ENCODE measurements at places on chromosomes 11 and 22.

- no peak for DNase-seq
Measured at GRCh38 chr11:26762089-26762488, 40.2 kb upstream of the SLC5A12 start.

- DNase-seq, result no peak
Measured at GRCh38 chr22:50684501-50684900, 11.9 kb downstream of the SHANK3 start.

DNA sequence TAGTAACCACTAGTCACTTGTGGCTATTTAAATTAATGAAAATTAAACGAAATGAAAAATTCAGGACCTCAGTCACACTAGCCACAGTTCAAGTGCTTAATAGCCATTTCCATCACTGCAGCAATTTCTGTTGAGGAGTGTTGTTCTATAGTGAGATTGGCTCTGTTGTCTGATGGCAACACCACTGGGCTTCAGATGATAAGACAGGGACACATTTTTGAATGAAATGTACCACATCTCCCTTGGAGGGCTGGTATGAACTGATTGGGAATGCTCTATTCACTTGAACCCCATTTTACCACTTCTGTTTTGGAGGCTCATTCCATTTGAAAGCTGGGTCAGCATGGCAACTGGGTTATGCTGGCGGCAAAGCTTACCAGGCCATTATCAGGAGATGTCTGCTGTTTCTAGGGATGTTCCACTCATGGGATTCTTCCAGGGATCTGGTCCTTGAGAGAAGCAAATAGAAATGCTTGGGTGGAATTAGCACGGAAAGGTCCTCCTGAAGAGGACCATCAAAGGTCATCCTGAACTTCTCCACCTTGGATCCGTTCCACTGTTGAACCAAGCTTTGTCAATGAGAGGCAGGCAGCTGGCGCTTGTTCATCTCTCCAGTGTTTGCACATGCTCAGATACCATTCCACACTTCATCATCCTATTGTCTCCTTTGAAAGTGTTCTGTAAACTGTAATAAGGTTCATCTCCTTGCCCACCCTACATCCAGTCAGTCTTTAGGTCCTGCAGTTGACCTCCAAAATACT, 7.6 kb downstream of the AMOTL1 start:
- no peak for DNase-seq

DNA sequence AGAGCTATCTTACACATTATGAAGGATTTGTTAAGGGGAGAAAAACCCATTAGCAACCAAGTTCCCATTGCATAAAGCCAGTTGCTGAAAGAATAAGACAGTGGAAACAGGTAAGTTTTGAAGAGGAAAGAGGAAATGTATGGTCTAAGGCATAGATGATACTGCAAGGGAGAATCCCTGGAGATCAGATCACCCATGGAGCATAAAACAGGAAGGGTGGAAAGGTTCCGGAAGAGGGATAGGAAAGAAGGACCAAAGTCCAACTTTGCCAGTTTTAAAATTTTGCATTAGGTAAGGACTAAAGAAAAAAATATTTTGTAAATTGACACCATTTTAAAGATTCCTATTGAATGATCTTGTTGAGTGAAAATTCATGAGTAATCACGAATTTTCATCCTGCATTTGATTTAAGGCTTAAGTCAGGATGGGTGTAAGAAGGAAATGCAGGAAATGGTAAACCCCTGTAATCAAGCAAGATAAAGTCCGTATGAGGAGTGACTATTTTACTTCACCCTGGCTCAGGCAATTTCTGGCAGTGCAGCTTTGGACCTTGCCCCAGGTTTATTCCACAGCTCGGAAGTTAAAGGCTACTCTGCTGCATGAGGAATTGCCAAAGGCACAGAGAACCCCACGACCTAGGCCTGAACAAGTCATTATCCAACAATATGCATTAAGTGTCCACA, 70.9 kb downstream of the CCDC34 start:
- DNase-seq, result no peak

GRCh38 chr11:61550665-61551227, 30.1 kb downstream of the SYT7 start:
- DNase-seq, result no peak

GRCh38 chr11:13045734-13046133, 36.6 kb downstream of the RASSF10 start:
- DNase-seq, result no peak

DNA sequence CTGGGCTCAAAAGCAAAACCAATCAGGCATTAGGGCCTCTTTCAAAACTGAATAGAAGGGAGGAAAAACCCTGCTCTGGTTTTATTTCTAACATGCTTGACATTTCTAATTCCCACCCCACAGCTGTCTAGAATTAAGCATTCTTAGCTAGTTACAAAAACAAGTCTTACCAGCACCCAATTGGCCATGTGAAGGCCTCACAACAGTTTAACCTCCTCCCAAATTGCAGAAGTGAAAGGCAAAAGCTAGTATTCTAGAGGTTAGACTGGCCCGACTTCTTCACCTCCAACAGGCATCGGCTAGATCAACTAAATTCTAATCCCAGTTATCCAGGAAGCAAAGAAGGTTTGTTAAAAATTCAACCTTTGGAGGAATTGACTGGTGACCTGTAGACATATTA, 6.5 kb downstream of the SF1 start:
- no peak for DNase-seq

GRCh38 chr11:97862021-97862420, 1158.7 kb upstream of the CNTN5 start:
- DNase-seq, result no peak

- no peak for DNase-seq
Measured at GRCh38 chr22:36027935-36028645, 534 bp downstream of the RBFOX2 start.

DNA sequence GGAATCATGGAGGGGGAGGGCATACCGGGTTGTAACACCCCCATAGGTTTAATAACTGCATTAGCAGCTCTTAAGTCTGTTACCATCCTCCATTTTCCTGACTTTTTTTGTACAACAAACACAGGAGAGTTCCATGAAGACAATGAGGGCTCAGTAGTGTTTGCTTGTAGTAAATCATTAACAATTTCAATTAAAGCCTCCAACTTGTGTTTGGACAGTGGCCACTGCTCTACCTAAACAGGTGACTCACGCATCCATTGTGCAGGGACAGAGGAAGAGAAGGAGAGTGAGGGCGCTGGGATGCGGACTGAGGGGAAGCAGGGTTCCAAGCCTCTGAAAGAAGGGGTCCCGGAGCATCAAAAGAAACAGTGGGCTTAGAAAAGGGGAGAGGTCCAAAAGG, 21.3 kb upstream of the MTNR1B start:
- no peak for DNase-seq

DNA sequence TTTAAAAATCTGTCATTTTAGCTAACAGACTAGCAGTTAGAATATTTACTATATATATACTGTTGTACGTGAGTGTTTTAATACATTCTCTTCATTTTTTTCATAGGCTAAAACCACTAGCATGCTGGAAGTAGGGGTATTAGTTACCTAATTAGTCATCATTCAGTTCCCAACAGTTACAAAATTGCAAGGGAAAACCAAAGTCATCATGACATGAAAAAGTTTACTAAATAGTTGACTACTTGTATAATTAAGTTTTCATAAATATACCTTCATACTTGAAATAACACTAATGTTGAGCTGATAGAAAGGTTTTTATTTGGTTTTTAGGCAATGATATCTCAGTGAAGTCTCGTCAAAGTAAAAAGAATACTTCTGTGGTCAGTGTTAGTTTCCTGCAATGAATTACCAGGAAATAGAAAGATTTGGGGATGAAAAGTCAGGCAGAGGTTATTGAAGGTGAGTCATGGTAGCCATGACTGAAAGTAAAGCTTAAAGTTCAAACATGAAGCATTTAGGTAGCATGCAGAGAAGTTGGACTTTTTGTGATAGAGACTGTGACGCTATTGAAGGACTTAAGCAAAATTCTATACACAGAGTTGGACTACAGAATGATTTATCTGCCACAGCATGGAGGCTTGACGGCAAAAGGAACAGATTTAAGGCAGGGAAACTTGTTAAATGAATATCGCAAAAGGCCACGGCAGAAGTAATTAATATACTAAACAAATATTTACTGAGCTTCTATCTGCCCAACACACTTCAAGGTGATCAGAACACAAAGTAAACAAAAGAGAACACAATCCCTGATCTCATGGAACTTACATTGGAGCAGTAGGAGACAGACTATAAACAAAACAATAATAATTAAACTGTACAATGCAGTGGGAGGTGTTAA, 828.1 kb upstream of the FAT3 start:
- DNase-seq, result no peak

DNA sequence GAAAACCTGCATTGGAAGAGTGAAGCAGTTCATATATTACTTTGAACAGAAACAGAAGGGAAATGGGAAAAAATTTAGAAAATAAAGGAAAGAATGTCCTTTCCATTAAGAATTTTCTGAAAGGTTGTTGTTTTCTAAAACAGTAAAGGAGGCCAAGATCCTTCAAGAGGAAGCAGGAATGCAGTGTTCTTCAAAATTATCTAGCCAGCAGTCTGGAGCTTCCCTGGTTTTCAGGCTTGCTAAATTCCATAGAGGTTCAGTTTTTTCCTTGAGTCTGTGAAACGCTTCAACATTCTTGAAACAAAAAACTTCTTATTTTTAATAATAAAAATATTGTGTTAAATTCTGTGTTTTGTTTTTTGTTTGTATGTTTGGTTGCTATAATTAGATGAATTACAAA, 189.0 kb upstream of the ANO3 start:
- no peak for DNase-seq

DNA sequence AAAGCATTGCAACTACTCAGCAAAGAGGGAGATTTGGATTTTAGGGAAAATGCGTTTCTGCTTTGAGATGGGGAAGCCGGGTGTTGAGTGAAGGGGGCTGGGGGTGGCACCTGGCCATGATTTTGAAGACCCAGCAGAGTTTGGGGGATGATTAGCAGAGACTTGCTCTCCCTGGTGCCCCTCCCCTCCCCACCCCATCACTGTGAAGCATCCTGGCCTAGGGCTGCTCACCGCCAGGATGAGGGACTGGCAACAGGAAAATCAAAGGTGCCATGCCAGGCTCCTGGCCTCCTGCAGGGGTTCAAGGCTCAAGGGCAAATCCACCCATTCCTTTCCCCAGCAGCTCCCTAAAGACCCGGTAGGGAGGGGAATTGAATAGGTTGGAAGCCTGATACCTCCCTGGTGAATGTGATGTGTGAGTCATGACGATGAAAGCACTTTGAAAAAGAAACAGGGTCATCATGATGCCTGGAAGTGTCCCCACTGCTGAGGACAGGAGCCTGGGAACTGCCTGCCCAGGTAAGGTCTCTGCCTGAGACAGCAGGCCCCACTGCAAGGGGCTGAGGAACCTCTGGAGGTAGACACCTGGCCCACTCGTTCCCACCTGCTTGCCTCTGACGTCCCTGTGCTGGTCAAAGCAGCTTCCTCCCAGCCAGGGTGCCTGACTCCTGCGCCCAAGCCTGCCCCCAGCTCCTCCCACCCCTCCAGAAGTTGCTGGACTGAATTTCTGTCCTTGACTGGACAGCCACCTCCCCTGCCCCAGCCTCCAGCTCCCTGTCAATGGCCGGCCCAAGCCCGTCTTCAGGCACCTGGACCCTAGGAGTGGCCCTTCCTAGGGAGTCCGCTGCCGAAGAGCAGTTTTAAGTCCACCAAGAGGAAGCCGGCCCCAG, 1.7 kb downstream of the CHST1 start:
- no peak for DNase-seq

DNA sequence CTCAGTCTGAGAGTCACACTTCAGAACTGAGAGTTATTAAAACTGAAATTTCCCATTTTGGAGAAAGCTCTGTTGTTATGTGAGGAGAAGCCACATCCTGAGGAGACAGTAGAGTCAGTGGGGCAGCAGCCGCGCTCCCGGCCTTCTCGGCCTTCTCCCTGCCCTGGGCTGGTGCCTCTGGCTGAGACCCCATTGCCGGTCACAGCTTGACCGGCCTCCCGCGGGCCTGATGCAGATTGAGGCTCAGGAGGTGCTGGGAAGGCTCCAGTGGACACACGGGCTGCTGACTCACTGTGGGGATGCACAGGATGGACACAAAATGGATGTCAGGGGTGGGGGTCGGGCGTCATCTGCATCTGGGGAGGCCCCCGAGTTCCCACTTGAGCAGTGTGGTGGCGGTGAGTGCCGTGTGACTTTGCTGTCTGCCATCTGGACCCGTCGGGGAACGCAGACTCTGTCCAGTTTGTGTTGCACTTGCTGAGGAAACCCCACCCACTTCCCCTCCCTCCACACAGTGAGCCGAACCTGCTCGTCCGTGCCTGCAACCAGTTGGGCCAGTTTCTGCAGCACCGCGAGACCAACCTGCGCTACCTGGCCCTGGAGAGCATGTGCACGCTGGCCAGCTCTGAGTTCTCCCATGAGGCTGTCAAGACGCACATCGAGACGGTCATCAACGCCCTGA, 50.1 kb downstream of the MUC6 start:
- DNase-seq, result no peak

- DNase-seq, result no peak
Measured at GRCh38 chr11:46618837-46619236, 1.5 kb downstream of the ATG13 start.

DNA sequence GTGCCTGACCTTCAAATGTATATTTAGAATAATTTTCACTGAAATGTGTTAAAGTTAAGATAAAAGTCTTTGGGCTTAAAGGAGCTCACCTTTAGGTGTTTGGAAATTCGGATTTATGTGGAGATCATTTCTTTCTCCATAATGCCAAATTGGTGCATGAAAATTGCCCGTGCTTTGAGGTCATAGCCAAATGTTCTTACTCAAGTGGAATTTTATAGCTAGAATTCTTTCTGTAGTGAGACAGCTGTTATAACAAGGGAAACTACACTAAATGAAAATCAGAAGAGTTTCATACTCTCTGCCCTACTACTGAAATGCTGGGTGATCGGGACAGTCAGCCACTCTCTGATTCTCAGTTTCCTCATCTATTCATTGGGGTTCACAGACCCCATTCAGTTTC, 89.5 kb upstream of the DBX1 start:
- DNase-seq, result no peak

DNA sequence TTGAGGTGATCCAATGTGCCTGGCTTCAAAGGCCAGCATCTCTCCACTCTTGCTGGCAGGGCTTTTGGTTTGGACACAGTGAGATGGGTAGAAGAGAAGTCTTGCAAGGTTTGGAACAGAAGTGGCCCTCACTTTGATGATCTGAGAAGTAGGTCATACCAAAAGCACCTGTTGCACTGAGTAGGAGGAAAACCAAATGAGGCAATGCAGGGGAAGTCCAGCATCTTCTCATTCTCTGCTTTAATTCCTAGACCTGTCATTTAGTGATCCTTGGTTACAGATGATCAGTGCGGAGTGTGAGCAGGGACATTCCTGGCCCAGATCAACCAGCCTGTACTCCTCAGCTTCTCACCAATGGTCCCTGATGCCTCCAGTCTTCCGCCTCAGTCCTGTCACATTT, 990.5 kb downstream of the OPCML start:
- no peak for DNase-seq

DNA sequence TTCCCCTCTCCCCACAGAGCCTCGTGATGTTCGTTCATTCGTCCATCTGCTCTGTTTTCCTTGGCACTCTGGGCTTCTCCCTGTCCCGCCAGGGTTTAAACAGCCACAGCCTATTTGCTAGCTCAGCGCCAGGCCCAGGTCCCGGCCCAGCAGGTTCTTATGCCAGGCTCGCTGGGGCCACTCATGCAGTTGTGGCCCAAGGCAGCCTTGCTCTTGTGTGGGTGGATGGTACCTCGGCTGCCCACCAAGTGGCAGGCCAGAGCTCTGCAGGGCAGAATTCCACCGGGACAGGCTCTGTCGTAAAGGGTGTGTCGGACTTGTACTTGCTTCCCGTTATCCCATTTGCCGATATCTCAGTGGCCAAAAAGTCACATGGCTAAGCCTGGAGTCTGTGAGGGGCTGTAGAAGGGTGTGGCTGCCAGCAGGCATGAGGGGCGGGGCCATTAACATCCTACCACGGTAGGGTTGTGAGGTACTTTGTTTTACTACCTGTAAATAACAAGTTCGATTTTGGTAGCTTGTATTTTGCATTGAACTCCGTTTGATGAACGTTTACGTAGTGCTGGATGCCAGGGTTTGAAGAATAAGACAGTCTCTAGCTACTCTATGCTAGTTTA, 7.9 kb downstream of the FAM118A start:
- peak; percentile 75 for DNase-seq

Data from CD4-positive, alpha-beta T cell treated with Interleukin-12 subunit alpha and Interleukin-12 subunit beta, for 1 hour (primary cell).